Skeletal muscle cell (primary cell): ENCODE measurements at places on chromosomes 5 and 9.

DNA sequence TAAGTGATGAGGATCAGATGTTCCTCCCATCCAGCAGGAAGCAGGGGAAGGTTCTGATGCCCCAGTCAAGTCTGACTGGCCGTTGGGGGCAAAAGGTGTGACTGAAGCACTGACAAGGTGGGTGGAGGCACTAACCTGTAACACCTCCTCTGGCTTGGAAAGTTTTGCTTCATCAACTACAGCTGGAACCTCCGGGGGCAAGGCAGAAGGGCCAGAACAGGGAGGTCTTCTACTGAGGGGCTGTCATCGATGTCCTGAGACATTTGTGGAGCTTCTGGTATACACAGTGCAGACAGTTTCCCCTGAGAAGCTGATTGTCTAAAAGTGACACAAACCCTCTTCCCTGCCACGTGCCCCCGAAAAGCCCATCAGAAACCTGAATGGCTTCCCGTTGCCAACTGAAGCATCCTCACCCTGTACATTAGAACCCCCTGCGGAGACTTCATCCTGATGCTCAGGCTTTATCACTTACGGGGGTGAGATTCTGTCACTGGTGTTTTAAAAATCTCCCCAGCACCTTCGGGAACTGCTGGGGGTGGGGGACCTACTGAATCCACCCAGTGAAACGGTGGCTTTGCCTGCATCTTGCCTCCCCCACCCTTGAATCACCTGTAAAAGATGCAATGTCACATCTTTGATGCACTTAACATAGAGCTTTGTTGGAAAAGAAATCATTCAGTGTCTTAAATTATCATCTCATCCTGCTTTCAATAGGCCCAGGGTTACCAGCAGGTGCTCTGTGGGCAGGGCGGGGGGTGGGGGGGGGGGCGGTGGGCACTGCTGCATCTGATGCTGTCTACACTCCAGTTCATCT, 24.6 kb downstream of the TRAF1 start:
- no peak for DNase-seq

- DNase-seq: peak; percentile 90
These were observed 38.8 kb upstream of the COL5A1 start for GRCh38 chr9:134602547-134603362.

DNA sequence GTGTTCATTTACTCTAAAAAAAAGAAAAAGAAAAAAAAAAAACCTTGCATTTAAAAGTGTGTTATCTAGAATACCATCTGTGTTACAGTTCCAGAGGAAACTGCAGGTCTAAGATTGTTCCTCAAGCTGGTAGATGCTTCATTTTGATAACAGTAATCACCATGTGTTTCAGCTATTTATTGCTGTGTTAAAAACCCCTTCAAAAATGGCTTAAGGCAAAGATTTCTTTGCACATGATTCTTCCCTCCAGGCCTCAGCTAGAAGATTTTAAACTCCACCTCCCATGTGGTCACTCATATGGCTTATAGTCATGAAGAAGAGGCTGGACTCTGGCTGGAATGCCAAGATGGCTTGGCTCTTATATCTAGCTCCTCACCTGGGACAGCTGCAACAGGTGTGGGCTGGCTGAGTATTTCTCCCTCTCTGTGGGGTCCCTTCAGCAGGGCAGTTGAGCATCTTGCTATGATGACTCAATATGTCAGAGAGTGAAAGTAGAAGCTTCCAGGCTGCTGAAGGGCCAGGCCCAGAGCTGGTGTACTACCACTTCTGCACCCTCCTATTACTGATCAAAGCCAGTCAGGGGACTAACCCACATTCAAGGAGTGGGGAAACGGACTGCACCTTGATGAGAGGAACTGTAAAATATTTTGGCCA, 920.4 kb upstream of the DMAC1 start:
- no peak for DNase-seq

GRCh38 chr9:82563094-82563493, 499.8 kb downstream of the RASEF start:
- DNase-seq: no peak

DNA sequence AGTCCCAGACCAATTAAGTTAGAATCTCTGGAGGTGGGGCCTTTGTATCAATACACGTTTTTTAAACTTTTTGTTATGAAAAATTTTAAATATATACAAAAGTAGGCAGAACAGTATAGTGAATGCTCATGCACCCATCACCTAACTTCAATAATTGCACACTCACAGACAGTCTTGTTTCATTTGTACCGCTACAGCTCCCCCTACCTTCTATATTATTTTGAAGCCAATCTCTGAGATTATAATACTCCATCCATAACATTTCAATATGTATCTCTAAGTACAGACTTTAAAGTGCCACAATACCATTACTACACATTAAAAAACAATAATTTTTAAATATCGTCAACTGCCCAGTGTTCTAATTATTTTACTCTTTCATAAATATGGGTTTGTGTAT, 32.9 kb downstream of the ISL1 start:
- no peak for DNase-seq

- no peak for DNase-seq
These were observed 2.2 kb upstream of the DTWD2 start for GRCh38 chr5:118990582-118990981.
